ENCODE measurements at places on chromosomes 6 and 20. TPM values are rescaled to one million over a fixed set of nuclear protein-coding genes. Genes with fewer than 3 reads are reported as not detected.

SLC24A3 gene
- 1.2 TPM for total RNA-seq

METTL24 gene
- 0.61 TPM for total RNA-seq

RAD21L1 gene
- not detected for total RNA-seq

MOG gene
- 1.8 TPM for total RNA-seq

AGER gene
- 2.5 TPM for total RNA-seq

SAMD3 gene
- total RNA-seq: not detected

ATXN1 gene
- 35.6 TPM for total RNA-seq

SLC12A5 gene
- total RNA-seq: 0.73 TPM

HLA-DMB gene
- total RNA-seq: 6.7 TPM

DNA sequence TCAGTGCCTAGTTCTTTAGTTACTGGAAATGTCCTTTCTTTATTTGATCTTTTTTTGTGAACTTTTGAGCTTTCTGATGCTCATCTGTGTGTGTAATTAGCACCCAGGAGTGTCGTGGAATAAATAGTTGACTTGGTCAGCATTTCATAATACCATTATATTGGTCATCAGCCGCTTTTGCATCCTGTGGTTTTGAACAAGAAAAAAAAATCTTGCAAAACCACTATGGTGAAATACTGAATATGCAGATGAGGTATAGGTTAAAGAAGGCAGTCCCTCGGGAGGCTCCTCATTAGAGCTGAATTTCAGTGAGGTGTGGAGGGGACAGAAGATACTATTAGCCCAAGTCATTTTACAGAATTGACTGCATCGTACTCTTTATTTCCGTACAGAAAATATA lies 90.1 kb downstream of the FOXO3 start:
- DNase-seq: no peak

DNA sequence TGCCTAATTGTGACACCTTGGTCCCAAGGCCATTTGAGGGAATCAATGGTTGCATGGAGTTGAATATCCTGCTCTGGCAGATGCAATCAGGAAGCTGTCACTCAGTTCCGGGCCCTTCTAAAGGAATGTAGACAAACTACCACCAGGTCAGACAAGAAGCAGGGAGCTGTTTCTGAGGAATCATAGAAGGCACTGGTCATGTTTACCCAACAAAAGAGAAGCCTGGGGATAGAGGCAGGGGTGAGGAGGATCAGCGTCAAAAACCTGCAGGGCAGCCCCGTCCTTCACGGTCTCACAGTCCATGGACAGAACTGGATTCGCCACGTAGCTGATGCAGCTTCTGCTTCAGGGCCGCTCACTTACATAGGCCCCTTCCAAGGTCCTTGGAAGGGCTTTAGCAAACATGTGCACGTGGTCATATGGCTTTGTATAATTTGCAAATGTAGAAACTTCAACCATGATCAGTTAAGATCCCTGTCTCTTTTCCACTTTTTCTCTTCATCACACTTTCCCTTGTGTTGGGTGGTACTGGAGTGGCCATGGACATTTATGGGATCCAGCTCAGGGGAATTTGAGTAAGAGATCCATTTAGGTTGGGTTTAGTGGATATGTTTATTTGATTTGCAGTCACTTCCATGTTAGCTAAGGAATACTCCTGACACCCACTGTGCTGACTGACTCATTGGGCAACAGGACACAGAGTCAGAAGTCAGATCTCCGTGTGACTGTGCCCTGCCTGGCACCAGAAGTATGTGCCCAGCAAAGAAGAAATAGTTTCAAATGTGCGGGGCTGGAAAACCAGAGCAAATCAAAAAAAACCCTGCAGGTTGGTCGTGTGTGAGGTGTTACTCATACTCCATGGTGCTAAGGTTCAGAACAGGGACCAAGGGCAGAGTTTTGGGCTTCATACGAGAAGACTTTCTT lies 60.0 kb upstream of the ZFAND3 start:
- no peak for DNase-seq

- DNase-seq: no peak
Observed at GRCh38 chr20:25864326-25864962, 167.8 kb upstream of the ZNF337 start.

DNA sequence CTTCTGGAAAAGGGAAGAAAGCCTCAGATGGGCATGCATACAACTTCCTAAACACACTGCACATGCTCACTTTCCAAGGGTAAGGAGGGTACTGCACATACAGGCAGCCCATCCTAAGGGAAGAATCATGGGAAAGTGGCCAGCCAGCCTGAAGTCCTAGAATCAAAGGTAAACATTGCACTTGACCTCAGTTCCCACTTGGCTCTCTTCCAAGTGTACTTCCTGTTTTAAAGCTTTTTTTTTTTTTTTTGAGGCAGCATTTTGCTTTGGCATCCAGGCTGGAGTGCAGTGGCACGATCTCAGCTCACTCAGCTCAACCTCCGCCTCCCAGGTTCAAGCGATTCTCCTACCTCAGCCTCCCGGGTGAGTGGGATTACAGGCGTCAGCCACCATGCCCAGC lies 225.3 kb upstream of the EPHA7 start:
- no peak for DNase-seq

DNA sequence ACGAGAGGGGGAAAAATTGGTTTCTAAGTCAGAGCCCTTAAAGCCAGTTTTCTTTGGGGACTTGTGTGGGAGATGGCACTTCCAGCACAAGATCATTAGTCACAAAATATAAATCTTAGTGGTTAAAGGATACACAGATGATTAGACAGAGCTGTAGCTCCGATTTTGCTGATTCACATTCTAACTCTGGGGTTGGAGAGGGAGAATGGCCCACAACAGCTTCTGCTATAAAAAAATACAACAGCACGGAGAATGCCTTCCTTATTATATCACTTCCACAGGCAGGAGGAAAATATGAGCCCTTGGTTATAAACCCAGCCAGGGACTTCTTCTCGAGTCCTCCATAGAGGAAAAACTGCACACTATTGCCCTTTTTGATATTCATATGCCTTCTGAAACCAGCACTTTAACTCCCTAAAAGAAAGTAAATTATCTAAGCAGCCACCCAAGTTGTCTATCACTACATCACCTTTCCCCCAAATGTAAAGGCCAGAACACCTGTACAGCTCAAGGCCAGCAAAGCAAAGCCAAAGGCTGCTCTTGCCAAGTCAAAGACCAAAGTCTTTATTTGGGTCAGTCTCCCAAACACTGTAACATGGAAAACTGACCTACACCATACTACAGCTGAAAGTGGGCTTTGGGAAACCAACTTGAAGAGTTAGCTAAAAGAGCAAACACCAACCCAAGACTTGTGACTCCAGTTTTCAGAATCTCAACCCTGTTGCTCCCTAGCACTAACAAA lies 10.4 kb downstream of the MRPL14 start:
- no peak for DNase-seq

GRCh38 chr20:45781391-45781931 lies 10.2 kb downstream of the WFDC3 start:
- no peak for DNase-seq

DNA sequence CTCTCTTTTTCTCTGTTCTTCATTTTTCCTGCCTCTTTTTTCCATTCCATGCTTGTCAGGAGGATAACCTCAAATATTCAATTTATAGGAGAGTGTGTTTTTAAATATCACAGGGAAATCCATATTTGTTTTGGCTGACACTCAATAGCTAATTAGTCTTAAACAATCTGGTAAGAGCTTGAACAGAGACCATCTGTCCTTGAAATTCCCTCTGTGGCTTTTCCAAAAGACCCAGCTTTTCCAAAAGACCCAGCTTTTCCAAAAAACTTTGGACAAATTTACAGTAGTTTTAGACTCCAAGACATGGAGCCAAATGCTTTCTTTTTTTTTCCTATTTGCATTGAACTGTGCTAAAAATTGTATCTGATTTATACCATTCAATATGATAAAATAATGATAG lies 127.4 kb upstream of the FAM83B start:
- DNase-seq: no peak

GRCh38 chr6:143270026-143270425 lies 180.5 kb downstream of the ADAT2 start:
- no peak for DNase-seq

- DNase-seq: no peak
Observed at GRCh38 chr20:56943946-56944945, 315.1 kb downstream of the TFAP2C start.

DNA sequence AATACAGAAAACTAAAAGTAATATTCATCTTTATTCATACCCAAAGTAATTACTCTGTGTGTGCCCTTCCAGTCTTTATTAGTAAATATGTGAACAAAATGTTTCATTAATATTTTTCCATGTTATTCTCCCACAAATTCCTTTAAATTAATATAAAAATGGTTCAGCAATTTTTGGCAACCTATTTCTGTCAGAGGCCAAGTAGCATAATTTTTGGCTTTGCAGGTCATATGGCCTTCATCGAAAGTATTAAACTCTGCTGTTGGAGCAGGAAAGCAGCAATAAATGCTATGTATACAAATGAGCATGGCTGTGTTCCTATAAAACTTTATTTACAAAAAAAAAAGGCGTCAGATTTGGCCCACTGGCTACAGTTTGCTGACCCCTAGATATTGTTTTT lies 16.1 kb downstream of the ZC2HC1B start:
- no peak for DNase-seq

DNA sequence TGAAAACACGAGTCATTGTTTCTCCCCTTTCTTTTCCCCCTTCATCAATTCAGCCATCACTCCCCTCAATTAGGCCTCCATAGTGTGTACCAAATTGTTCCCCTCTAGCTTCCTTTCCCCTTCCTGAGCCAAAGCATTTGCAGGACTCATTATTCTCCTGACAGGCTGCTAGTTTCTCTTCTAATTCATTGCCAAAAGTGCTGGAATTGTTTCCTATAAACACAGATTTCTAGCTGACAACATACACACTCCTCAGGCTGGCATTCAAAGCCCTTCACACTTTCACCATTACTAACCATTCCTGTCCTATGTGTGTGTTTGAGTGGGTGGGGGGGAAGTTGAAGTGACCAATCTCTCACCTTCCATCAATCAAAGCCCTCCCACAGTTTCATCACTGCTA lies 444.2 kb upstream of the OPRM1 start:
- no peak for DNase-seq

GRCh38 chr20:10022625-10023024 lies 12.2 kb upstream of the ANKEF1 start:
- DNase-seq: no peak

DNA sequence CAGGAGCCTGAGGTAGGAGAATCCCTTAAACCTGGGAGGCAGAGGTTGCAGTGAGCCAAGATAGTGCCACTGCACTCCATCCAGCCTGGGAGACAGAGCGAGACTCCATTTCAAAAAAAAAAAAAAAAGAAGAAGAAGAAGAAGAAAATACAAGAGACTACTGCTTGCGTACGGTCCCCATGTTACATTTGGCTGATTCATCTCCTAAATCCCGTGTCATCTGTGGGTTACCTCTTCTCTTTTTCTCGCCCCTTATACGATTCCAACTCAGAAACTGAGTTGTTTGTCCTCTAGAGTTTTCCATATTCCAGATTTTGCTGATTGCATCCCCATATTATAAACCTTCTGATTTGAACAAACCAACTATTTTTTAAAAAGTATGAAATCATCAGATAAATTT lies 62.4 kb upstream of the NELFCD start:
- DNase-seq: no peak

GRCh38 chr6:67888886-67889681 lies 746.0 kb upstream of the ADGRB3 start:
- DNase-seq: no peak

DNA sequence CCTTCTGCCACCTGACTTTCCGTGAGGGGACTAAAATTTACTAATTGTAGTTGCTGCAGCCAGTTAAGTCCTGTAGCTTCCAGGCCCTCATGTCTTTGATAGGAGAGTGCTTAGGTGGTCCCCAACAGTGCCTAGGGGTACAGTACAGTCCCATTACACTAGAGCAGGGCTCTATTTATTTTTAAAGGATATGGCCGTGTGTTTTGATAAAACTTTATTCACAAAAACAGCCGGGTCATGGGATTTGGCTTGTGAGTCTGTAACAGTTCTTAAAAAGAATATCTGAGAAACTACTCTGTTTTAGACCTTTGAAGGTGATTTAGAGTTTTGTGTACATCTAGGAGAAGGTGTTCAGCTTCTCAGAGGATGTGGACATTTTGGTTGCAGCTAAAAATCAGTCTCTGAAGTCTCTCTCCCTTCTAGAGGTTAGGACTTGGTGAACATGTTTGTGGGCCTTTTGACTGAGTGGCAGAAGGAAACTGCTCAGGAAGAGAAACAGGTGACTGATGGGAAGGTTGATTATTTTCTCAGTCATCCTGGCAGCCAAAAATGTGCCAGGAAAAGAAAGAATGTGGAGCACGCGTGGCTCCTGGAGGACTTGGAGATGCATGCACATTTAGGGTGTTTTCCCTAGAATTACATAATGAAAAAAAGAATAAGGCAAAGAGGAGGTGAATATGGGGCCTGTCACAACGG lies 57.4 kb downstream of the VAPB start:
- DNase-seq: no peak

GRCh38 chr6:96889146-96889545 lies 8.5 kb downstream of the NDUFAF4 start:
- DNase-seq: no peak

- DNase-seq: no peak
Observed at GRCh38 chr6:142482974-142483373, 181.2 kb downstream of the ADGRG6 start.

- DNase-seq: no peak
Observed at GRCh38 chr20:17856024-17856564, 112.5 kb downstream of the SNX5 start.

DNA sequence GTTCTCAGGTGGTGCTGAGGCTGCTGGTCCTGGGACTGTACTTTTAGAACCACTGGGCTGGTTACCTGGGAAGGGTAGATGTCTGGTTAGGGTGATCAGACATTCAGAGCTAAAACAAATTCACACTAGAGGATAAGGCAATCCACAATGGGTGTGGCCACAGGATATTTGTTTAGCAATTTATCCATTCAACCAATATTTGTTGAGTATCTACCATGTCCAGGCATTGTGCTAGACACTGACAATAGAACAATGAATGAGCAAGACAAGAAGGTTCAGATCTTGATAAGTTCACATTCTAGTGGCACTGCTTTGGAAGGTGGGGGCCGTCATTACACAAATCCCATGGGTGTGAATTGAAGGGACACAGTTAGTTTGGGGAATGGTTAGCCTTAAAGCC lies 131.7 kb downstream of the BCAS1 start:
- no peak for DNase-seq

DNA sequence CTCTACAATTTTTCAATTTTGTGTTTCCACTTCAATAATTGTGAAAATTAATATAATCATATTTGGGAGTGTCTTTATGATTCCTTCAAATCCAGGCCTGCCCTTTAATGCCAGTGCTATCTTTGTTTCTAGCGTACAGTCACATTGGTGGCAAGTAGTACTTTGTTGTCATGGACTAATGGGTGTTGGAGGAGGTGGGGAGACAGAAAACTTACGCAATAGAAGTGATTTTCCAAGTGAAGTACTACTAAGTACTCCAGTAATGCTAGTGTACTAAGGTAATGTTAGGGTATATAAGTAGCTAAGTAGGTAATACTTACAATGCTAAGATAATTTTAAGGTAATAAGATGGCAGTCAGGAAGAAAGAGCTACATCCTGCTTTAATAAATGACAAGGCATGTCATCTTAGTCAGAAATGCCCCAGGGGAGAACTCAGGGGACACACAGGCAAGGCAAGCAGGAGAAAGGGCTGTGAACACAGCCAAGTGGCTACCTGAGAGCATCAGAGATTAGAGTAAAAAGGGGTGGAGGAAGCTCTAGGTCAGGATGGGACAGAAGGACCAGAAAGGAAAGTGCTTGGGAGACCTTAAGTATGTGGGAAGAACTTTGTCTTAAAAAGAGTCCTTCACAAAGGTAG lies 217.2 kb upstream of the PRDM1 start:
- no peak for DNase-seq

GRCh38 chr6:88177961-88178464 lies 11.9 kb upstream of the CNR1 start:
- DNase-seq: no peak

GRCh38 chr6:159305159-159305558 lies 136.0 kb downstream of the FNDC1 start:
- no peak for DNase-seq
